ENCODE measurements at places on chromosomes 3 and 15. TPM values are rescaled to one million over a fixed set of nuclear protein-coding genes. Genes with fewer than 3 reads are reported as not detected.

The DAZL gene
- total RNA-seq: not detected

The SLC6A1 gene
- total RNA-seq: not detected

- peak; percentile 26 for DNase-seq
Observed at GRCh38 chr3:175585898-175586297, 726.8 kb downstream of the NAALADL2 start.

The GHRL gene
- total RNA-seq: 0.32 TPM

GRCh38 chr3:78277801-78278200 lies 1237.9 kb downstream of the ROBO2 start:
- no peak for DNase-seq

DNA sequence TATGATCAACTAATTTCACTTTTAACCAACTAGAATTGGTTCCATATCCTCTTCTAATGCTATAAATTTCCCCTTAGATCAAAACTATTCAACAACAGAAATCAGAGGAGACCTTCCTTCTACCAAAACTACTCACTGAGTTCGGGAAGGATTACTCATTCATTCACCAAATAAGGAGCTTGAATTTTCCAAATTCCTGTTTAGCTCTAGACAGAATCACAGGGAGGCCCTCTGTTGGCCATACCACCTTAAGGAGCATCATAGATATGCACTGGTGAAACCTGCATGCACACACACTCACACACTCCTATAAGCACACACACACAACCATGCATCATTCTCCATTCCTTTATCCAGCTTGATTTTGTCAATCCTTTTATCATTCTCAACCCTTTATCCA lies 49.0 kb downstream of the SUCLG2 start:
- DNase-seq: peak; percentile 64

DNA sequence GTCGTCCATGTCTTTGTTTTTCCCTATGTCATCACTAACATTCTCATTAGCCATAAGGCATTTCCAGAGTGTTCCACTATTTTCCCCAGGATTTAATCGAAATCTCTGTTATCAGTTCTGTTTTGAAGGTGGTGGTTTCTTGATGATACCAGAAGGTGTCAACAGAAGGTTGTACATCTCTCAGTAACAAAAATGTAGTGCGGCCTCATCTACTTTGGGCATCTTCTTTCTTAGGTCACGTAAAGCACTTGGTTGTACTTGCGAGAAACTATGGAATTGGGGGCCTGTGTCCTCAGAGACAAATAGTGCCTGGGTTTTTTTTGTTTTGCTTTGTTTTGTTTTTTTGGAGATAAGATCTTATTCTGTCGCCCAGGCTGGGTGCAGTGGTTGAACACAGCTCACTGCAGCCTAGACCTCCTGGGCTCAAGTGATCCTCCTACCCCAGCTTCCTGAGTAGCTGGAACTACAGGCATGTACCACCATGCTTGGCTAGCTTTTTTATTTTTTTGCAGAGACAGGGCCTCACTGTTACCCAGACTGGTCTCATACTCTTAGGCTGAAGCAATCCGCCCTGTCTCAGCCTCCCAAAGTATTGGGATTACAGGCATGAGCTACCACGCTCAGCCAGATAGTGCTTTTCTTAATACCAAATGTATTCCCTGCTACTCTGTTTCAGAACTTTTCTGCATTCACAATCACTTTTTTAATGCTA lies 61.2 kb upstream of the FURIN start:
- DNase-seq: no peak

The ZPLD1 gene
- total RNA-seq: 0.43 TPM

The IL12A gene
- total RNA-seq: 0.64 TPM

- DNase-seq: peak; percentile 87
Observed at GRCh38 chr3:128385080-128385832, 81.4 kb downstream of the DNAJB8 start.

The SEMA7A gene
- 16.8 TPM for total RNA-seq

DNA sequence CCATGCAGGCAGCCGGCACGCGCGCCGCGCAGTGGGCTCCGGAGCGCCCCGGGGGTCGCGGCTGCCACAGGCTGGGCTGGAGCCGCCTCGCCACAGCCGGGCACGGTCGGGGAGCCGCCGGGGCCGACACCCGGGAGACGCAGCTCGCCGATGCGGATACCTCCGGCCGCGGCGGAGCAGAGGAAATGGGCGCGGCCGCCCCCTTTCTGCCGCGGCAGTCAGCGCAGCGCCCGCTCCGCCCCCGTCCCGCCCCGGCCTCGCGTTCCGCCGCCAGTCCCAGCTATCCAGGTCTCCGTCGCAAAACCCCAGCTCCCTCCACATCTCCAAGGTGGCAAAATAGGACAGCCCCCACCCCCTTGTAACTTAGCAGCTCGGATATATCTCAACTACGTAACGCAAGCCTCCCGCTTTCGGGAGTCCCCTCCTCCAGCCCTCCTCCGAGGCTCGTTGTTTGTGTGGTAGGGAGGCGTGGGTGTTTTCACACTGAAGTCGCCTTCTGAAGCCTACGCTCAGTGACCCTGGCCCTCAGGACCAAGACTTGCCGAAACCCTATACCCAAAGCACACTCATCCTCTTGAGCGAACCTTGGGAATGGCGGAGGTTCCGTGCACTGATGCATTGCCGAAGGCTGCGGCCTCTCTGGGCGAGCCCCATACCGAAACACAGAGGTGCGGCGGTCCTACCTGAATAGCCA lies at the start of gene SH3BP5:
Gene SH3BP5, minus strand, starts transcription at position 182 of the 694 bp plus-strand sequence. Its CDS starts 178 bp downstream, at position 4.
- DNase-seq: peak; percentile 55

The CHRNA7 gene
- not detected for total RNA-seq

The TRIM59 gene
- 29.6 TPM for total RNA-seq

- DNase-seq: no peak
Observed at GRCh38 chr3:144055604-144056003, 84.0 kb downstream of the DIPK2A start.
